GM04503 (cell line): ENCODE measurements at places on chromosomes 13 and 19.

DNA sequence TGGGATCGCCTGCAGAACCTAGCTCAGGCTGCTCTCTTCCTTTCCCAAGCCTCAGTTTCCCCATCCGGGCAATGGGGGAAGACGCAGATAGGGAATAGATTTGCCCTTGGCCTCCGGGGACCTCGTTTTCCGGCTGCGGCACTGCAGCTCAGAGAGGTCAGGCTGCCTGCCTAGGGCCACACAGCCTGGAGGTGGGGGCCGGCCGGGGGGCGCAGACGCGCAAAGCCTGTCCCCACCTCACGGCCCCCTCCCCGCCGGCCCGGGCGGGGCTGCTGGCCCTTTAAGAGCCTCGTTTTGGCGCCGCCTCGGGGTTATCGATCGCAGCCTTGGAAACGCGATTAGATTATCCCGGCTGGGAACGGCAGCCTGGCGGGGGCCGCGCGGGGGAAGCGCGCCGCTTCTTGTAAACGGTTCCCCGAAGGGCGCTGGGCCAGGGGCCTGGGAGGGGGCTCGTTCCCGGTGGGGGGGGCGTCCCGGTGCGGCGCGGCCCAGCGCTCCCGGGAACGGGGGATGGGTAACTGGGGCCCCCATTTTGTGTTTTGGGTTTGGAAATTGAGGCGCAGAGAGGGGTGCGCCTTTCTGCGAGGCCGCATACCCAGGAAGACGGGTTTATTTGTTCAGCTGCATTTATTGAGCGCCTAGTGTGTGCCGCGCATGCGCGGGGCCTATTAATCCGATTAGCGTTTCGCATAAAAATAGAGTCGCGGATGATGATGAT is 23.4 kb upstream of the TCF3 start:
- DNase-seq: no peak

GRCh38 chr13:71460211-71460610 is 406.8 kb downstream of the DACH1 start:
- DNase-seq: no peak

GRCh38 chr13:35483761-35484160 is 7.3 kb upstream of the MAB21L1 start:
- no peak for DNase-seq

GRCh38 chr13:51297556-51297955 is 41.9 kb upstream of the SERPINE3 start:
- no peak for DNase-seq

GRCh38 chr19:45333609-45334303 is 6.8 kb upstream of the KLC3 start:
- no peak for DNase-seq

GRCh38 chr13:113771709-113772331 is 12.8 kb downstream of the TMEM255B start:
- DNase-seq: no peak

DNA sequence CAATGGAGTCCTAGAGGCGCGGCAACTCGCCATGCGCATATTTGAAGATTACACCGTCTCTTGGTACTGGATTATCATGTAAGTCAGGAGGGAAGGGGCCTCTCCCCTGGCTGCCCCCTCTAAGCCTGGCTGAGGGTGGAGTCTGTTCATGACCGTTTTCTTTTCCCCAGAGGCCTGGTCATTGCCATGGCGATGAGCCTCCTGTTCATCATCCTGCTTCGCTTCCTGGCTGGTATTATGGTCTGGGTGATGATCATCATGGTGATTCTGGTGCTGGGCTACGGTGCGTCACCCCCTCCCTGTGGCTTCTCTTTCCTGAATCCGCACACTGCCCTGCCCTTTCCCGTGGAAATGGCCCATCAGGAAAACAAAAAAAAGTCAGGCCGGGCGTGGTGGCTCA is 6.5 kb downstream of the SLC44A2 start:
- no peak for DNase-seq

DNA sequence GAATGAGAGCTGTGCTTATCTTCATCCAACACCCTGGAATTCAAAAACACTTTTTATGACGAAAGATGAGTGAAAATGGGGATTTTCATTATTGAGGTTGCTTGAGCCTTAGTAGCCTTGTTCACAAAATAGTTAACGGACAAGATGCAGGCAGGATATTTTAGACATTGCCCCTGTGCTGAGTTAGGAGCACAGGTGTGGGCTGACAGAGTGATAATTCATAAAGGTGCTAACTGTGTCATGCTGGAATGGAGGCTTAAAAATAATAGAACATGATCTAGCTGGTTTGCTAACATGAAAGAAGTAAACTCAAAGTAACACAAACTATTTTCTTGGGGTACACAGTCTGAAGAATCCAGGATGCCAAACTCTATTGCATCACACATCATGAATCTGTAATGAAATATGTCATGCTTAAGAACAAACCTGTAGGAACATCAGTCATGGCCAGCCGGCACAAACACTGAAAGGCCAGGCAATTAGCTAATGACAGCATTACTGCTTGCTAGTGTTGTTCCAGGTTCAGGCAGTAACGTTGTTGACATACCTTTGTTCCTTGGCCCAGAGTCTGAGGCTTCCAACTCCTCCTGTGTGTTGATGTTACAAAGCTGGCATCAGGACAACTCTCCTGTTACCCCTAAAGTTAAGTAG is 55.3 kb downstream of the FRY start:
- DNase-seq: no peak
